Thoracic aorta (tissue), 2 donors: ENCODE measurements at places on chromosomes 12 and 14. TPM values are rescaled to one million over a fixed set of nuclear protein-coding genes. Genes with fewer than 3 reads are reported as not detected.

GRCh38 chr14:96586921-96587822 is 85.0 kb downstream of the PAPOLA start:
- no peak overlapping the region for H3K4me3 ChIP-seq
- no peaks in the 10 kb centered on the region for H3K36me3 ChIP-seq
- no peak for DNase-seq
- no peak overlapping the region for H3K27ac ChIP-seq
- H3K27me3 ChIP-seq, result no peaks in the 10 kb centered on the region

- no peak overlapping the region for H3K4me3 ChIP-seq
- DNase-seq, result no peak
- H3K36me3 ChIP-seq, result no peaks in the 10 kb centered on the region
- H3K27me3 ChIP-seq, result no peaks in the 10 kb centered on the region
These were observed 37.8 kb upstream of the TUNAR start for GRCh38 chr14:95838862-95839261.

GRCh38 chr12:106774808-106775524 is 484 bp downstream of the RIC8B start:
- no peaks in the 10 kb centered on the region for H3K36me3 ChIP-seq
- H3K27ac ChIP-seq, result peak overlapping the region; percentile 92
- peak overlapping the region; percentile 74 for H3K4me3 ChIP-seq

DNA sequence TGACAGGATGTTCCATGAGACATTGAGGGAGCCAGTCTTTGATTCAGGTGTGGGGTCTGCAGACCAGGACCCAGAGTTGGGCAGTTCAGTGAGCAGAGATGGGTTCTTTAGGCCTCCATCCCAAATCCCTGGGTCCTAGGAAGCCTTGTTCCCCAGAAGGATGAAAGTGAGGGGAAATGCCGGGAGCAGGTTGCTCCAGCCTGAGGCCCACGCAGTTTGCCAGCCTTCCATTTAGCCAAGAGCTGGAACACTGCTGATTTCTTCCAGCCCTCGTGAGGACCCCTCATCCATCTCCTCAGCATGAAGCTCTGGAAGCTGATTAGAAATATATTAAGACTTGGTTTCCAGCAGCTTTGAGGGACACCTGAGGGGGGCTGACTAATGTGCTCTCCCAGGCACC is 12.1 kb downstream of the C14orf132 start:
- peak overlapping the region; percentile 43 for H3K27ac ChIP-seq
- no peak overlapping the region for H3K4me3 ChIP-seq
- peaks cover 19% of the 10 kb centered on the region for H3K4me1 ChIP-seq
- no peaks in the 10 kb centered on the region for H3K36me3 ChIP-seq
- no peak for DNase-seq

- no peaks in the 10 kb centered on the region for H3K4me1 ChIP-seq
- no peak overlapping the region for H3K27ac ChIP-seq
- H3K27me3 ChIP-seq, result no peaks in the 10 kb centered on the region
- H3K36me3 ChIP-seq, result no peaks in the 10 kb centered on the region
- no peak for DNase-seq
These were observed 69.4 kb upstream of the PTPRB start for GRCh38 chr12:70706611-70707010.

Gene SERPINA12
- total RNA-seq, result not detected

Gene TESPA1
- not detected for total RNA-seq

GRCh38 chr12:32015036-32015435 is 55.8 kb downstream of the RESF1 start:
- no peaks in the 10 kb centered on the region for H3K36me3 ChIP-seq
- no peak overlapping the region for H3K4me3 ChIP-seq
- H3K27ac ChIP-seq, result no peak overlapping the region
- H3K27me3 ChIP-seq, result no peaks in the 10 kb centered on the region
- H3K4me1 ChIP-seq, result no peaks in the 10 kb centered on the region
- DNase-seq, result no peak

DNA sequence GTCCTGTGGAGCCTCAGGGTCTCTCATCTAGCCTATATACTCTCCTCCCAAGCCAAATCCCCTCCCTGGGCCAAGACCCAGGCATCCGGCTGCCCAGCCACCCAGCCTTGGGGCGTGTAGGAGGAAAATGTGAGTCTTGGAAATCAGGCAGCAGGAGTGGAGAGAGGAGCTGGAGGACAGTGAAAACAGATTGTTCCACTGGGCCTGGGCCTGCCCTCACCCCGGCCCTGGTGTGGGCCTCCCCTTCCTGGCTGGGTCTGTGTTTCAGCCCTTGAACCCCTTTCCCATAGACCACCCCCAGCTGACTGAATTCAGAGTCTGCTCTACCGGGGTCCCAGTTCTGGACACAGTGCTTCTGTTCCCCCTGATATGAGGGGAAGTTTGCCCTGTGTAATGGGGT is 6.7 kb downstream of the ITGA5 start:
- no peaks in the 10 kb centered on the region for H3K27me3 ChIP-seq
- no peak for DNase-seq
- peaks cover 52% of the 10 kb centered on the region for H3K4me1 ChIP-seq
- peak overlapping the region; percentile 100 for H3K4me3 ChIP-seq
- peaks cover 66% of the 10 kb centered on the region for H3K36me3 ChIP-seq

DNA sequence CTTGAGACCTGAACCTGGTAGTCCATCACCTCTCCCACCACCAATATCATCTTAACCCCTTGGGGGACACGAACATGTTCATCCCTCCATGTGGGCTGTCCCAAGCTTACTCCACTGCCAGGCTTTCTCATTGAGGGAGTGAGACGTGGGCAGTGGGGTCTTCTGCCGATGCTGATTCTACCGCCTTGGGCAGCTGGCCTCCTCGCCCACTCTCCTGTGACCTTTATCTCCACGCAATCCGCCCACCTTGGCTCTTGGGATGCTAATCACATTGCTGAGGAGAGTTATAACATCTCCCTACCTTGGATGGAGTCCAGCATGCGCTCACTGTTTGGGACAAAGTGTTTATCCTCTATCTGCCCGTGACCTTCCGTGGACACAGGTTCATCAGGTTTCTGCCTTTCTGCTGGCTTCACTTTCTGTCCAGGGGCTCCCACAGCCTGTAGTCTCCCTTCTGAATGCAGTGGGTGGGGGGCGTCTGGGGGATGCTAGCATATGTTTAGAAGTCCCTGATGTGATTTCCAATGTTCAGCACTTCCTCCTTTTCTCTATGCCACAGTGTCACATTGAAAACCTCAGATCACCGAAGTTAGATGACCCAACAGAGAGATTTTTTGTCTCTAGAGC is 53.2 kb upstream of the ESRRB start:
- DNase-seq, result no peak
- no peaks in the 10 kb centered on the region for H3K27me3 ChIP-seq
- H3K27ac ChIP-seq, result no peak overlapping the region
- H3K4me3 ChIP-seq, result no peak overlapping the region
- H3K36me3 ChIP-seq, result no peaks in the 10 kb centered on the region

Gene PRPH
- not detected for total RNA-seq

GRCh38 chr12:68871921-68872320 is 61.0 kb downstream of the CPM start:
- no peak overlapping the region for H3K4me3 ChIP-seq
- no peaks in the 10 kb centered on the region for H3K4me1 ChIP-seq
- DNase-seq, result no peak
- H3K27me3 ChIP-seq, result no peaks in the 10 kb centered on the region

DNA sequence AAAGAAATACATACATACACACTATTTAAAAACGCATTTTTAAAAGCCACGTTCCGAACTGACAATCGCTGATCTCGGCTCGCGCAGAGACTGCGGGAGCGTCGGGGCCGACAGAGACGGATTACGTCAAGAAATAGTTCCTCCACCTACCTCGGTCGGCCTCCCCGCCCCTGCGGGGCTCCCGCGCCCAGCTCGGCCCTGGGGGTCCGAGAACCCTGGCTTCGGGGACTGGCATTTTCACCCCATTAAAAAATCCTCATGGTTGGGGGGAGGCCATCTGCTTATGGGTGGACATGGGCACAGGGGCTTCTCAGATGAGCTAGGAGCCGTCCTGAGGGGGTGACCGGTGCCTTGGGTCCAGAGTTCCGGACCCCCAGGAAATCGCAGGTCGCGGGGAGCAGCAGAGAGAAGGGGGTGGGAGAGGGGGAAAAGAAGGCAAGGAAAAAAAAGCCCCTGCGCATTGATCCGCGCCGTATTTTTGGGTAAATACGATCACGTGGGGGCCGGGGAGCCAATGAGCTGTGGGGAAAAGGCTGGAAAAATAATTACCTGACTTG is 324 bp upstream of the HOXC9 start:
- peaks cover 27% of the 10 kb centered on the region for H3K27me3 ChIP-seq
- no peak for DNase-seq
- H3K36me3 ChIP-seq, result no peaks in the 10 kb centered on the region
- peak overlapping the region; percentile 66 for H3K4me3 ChIP-seq

DNA sequence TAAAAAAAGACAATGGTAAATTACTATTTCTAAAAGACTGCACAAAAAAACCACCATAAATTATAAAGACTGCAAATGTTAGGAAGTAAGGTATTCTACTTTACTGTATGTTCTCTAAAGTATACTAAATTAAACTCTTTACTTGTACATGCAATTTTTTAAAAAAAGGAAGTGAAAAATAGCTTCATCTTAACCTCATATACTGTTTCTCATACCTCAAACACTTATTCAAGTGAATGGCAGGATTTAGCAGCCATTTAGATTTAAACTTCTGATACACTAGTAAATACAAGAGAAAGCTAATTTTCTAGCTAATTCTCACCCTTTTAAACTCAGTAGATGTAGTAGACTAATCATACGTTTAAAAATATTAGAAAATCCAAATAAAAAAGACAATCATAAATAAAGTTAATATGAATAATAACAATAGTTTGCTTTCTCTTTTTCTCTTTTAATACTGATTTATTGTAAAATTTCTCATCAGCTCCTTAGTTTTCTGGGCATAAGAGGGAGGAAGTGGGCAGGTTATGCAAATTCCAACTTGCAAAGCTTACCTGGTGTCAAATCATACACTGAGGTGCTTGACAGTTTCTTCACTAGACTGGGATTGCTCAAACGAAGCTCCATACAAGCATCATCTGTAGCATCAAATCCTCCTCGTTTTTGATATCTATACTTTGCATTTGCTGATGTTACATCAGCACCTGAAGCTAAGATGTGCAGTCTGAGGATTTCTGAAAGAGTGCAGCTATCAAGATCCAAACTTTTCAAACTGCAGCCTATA is 71.0 kb upstream of the CFL2 start:
- H3K36me3 ChIP-seq, result peaks cover 10% of the 10 kb centered on the region
- H3K27ac ChIP-seq, result no peak overlapping the region
- H3K27me3 ChIP-seq, result no peaks in the 10 kb centered on the region
- no peak overlapping the region for H3K4me3 ChIP-seq
- DNase-seq, result no peak

DNA sequence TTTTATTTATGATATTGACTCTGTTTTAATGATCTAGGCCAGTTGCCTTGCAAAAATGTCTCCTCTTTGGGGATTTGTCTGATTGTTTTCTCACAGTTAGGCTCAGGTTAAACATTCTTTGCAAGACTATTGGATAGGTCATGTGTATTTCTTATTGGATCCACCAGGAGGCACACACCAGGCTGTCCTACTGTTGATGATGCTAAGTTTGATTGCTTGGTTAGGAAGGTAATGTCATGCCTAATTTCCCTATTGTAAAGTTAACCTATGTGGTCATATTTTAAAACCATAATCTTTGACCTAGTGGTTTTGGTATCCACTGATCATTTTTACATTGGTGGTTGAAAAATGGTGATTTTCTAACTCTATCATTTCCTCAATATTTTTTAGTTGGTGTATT is 137.1 kb downstream of the BRMS1L start:
- no peaks in the 10 kb centered on the region for H3K27me3 ChIP-seq
- H3K27ac ChIP-seq, result no peak overlapping the region

DNA sequence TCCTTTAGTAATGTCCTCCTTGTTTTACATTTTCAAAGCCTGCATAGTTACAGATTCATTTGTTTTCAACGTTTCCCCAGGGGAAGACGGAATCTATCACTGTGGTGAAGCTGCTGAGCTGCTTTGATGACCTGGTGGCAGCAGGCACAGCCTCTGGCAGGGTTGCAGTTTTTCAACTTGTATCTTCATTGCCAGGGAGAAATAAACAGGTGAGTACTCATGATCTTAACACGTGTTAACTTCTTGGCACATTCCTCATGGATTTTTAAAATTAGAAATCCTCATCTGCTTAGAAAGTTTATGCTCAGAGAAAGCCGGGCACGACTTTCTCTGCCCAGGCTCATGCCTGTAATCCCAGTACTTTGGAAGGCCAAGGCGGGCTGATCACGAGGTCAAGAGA is 44.5 kb downstream of the TECPR2 start:
- H3K27me3 ChIP-seq, result no peaks in the 10 kb centered on the region
- no peak overlapping the region for H3K4me3 ChIP-seq
- H3K27ac ChIP-seq, result peak overlapping the region; percentile 82
- H3K36me3 ChIP-seq, result peaks cover 7% of the 10 kb centered on the region
- no peak for DNase-seq

Gene KRT74
- total RNA-seq, result not detected

DNA sequence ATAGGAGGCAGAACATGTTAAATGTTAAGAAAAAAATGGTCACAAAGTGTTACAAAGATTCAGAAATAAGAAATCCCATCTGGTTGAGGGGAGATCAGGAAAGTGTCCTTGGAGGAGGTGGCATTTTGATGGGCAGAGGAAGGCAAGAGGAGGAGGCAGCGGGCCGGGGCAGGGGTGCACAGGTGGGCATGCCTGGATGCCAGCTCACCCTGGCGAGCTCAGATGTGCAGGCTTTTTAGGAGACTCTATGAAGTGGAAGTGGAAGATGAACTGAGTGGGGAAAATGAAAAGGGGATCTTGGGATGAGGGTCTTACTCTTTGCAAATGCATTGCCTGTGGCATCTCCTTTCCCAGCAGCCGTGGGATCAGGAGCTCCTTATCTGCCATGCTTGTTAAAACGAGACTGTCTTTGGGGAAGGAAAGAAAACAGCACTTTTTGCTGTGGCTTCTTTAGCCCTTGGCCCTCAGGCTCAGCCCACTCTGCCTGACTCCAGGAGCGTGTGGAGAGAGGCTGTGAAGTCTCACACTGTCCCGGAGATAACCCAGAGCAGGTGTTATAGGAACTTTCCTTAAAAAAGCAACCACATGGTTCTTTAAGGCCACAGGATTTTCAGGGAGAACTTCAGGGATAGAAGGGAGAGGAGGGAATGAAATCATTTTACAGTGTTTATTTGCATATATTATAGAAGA is 62.6 kb downstream of the ELK3 start:
- H3K27me3 ChIP-seq, result no peaks in the 10 kb centered on the region
- H3K36me3 ChIP-seq, result no peaks in the 10 kb centered on the region
- no peak overlapping the region for H3K27ac ChIP-seq
